ENCODE measurements at places on chromosomes 2 and 18.

DNA sequence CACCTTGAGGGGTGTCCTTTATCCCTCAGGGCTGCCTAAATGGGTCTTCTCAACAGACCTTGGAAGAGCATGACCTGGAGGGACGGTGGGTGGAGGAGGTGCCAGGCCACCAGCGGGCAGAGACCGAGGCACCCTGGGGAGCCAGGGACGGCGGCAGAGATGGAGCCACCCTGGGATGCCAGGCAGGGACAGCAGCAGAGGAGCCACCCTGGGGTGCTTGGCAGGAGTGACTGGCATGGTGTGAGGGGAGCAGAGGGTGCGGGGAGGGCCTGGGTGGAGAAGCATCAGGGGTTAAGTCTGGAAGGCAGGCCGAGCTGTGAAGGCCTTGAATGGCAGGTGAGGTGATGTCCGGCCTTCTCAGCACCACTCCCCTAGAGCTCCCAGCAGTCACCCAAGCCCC, 56.1 kb downstream of the CIB4 start:
- no peak for DNase-seq

DNA sequence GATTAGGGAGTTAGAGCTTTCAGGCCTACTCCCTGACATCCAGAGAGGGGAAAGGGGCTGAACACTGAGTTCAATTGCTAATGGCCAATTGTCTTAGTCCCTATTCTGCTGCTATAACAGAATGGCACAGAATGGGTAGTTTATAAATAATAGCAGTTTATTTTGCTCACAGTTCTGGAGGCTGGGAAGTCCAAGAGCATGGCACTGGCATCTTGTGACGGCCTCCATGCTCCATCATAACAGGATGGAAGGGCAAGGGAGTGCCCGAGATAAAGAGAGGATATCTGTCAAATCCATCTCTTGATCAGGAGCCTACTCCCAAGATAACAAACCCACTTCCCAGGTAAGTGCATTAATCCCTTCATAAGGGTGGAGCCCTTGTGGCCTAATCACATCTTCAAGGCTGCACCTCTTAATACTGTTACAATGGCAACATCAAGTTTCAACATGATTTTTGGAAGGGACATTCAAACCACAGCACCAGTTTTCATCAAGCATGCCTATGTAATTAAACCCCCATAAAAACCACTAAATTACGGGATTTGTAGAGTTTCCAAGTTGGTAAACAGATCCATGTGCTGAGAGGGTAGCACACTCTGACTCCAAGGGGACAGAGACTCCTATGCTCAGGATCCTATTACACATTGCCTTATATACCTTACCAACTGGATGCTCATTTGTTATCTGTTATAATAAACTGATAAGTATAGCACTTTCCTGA, 44.6 kb downstream of the BAZ2B start:
- no peak for DNase-seq

GRCh38 chr2:208929139-208929864, 494.5 kb upstream of the MAP2 start:
- peak; percentile 3 for DNase-seq

GRCh38 chr2:80592106-80592505, 287.6 kb upstream of the LRRTM1 start:
- no peak for DNase-seq

DNA sequence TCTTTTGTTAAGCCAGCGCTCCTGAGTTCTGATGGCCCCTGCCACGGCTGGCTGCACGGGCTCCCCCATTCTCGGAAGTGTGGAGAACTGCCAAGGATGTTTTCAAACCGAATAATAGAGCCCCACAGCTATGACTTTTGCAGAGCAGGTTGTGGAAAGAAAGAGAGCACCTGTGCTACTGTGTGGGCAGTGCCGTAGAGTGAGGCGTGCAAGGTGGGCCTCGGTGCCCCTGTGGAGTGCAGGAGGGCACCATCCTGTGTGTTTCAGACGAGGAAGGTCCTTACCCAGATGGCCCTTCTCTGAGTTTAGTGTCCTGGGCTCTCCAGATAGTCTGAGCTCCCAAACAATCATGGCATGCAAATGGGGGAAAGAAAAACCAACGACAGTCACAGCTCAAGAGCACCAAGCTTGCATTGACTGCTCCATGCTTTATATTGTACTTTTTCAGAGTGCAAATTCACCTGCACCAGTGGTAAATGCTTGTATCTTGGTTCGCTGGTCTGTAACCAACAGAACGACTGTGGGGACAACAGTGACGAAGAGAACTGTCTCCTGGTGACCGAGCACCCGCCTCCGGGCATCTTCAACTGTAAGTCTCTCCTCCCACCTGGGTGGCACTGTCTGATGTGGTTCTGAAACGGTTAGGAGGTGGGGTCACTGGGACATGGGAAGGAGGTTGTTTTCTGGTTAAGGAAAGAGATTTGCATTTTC, 219.4 kb downstream of the LDLRAD4 start:
- no peak for DNase-seq

GRCh38 chr2:42139101-42139500, 30.1 kb upstream of the EML4 start:
- DNase-seq = peak; percentile 21

- DNase-seq = peak; percentile 66
These were observed 1.4 kb downstream of the ITPRID2 start for GRCh38 chr2:181892799-181893435.

- DNase-seq = peak; percentile 83
These were observed 4.2 kb downstream of the TTC27 start for GRCh38 chr2:32632089-32632488.

- no peak for DNase-seq
These were observed 59.7 kb upstream of the PHLPP1 start for GRCh38 chr18:62655520-62656219.

DNA sequence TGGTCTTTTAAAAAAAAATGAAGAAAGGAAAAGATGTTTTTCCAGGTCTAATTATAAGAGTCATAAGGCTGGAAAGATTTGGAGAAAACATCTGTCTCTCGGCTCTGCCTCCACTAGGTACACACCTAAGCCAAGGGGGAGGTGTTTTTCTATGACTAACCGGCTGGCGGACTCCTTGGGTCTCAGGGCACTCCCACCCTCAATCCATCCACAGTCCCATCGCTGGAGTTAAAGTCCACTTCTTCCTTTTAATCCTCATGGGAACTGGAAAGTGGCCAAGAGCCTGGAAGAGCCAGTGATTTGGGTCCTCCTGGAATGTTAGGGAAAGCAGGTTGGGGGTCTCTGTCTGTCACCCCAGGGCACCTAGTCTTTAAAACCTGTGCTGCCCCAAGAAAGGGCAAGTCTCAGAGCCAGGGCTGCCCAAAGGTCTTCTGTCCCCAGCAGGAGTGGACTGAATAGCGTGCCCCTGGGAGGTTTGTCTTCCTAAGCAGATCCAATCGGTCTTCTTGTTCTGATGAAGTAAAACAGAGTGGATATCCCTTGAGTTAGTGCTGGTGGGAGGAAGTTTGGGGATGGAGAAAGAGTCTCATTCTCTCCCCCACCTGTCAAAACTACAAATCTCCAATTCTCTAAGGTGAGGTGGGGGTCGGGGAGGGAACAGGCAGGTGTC, 66.4 kb downstream of the MCFD2 start:
- peak; percentile 28 for DNase-seq

- DNase-seq = peak; percentile 24
These were observed 53.6 kb upstream of the HNMT start for GRCh38 chr2:137910641-137911040.

- DNase-seq = no peak
These were observed 208.0 kb downstream of the TDRD15 start for GRCh38 chr2:21331625-21332370.

- no peak for DNase-seq
These were observed 133.5 kb downstream of the SPTBN1 start for GRCh38 chr2:54589340-54590215.

- no peak for DNase-seq
These were observed 1061.5 kb downstream of the TDRD15 start for GRCh38 chr2:22185251-22185650.

- no peak for DNase-seq
These were observed 51.5 kb downstream of the PLEKHB2 start for GRCh38 chr2:131156452-131157149.

GRCh38 chr18:58476516-58477256, 152.2 kb downstream of the ALPK2 start:
- DNase-seq = no peak

DNA sequence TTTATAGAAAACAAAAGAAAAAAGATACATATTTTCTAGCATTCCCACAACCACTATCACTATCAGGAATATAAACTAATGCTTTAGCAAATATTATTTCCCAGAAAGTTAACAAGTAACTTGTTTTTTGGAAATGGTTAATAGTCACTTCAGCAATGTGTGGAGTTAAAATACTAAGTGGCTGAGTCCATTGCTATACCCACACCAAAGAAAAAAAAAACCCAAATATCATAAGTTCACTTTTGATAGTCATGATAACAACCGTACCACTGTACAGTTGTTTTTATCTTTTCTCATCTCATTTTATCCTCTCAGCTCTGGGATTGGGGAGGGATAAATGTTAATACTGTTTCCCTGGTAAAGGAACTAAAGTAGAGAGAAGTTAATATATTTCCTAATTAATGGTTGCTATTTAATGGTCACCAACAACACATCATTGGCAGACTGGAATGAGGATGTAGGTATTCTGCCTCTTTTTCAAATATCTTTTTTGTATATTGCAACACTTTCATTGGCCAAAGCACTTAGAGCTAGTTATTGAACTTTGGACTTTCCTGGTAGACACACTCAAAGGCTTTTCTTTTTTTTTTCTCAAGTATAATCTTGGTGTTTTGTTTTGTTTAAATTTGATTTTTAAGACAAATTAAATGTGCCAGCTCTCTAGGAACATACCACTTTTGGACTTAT, 18.4 kb upstream of the KANSL1L start:
- DNase-seq = no peak

DNA sequence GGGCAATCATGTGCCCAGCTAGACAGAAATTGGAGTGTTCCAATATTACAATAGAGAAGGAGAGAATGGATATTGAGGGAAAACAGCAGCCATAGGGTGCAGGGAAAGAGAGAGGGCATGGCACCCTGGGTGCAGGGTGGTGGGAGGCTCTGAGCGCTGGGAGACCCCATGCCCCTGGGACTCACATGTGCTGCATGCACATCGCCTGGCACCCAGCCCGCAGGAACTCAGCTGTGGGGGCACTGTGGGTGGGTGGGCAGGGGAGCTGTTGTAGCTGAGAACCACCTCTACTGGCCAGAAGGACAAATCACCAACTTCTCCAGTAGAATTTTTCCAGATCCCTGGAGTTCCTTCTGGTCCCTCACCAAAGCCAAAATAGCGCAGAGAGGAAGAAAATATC, 7.2 kb upstream of the NEURL3 start:
- no peak for DNase-seq

- peak; percentile 87 for DNase-seq
These were observed 166.7 kb downstream of the MCFD2 start for GRCh38 chr2:46748735-46749531.

DNA sequence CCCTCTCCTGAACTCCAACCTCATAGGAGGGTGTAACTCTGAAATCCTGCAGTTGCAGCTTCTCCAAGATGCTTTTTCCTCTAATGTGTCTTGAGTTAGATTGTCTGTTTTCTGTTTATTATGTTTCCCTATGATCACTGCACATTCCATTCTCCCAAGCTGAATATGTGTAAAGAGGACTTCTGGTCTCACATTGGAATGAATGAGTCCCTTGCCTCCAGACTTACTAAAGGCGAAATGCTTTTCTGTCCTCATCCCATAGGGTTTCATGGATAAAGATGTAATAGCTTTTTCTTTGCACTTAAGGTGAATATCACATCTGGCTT, 35.5 kb upstream of the CYP27A1 start:
- no peak for DNase-seq

DNA sequence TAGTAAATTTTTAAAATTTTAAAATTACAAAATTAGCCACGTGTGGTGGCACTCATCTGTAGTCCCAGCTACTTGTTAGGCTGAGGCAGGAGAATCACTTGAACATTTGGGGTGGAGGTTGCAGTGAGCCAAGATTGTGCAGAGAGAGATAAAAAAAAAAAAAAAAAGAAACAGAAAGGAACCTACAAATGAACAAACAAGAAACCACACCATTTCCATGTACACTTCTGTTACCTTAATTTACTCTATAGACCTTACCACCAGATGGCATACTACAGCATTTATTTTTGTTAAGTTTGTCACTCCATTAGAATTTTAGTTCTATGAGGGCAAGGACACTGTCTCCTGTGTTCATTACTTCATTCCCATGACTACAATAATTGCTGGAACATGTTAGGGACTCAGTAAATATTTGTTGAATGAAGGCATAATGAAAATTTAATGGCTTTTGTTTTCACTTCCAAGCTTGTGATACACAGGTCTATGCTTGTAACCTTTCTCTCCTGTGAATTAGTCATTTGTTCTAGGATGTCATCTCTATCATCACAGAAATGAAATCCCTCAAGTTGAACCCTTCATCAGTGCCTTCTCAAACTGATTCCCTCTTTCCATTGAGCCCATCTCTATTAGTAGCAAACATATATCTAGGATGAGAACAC, 76.0 kb downstream of the ARHGAP15 start:
- peak; percentile 5 for DNase-seq

DNA sequence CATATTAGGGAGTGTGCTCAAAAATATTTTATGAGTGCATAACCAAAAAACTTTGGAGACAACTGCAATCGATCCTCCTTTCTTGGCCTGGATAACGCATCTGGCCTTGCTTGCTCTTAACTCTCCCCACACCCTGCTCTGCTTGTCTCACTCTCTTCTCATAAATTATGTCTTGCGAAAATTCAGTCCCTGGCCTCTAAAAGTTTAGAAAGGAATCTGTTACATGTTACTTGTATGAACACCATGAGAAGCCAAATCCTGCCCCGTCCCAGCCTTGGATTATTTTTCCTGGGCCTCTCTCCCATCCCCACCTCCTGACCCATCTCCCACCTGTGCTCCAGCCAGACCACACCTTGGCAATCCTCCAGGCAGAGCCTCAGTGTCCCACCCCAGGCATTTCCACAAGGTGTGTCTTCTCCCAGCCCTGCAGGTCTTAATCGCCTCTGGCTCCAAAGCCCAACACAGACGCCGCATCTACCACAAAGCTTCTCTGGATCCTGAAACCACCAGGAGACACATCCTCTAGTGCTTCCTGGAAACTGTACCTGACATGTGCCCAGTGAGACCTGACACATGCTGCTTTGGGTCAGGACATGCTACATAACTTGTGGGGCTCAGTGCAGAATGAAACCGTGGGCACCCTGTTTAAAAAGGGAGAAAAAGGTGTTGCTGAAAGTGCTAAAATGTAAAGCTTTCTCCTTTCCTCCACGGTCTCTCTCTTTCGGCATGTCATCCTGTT, 99.6 kb upstream of the ST3GAL5 start:
- DNase-seq = no peak

DNA sequence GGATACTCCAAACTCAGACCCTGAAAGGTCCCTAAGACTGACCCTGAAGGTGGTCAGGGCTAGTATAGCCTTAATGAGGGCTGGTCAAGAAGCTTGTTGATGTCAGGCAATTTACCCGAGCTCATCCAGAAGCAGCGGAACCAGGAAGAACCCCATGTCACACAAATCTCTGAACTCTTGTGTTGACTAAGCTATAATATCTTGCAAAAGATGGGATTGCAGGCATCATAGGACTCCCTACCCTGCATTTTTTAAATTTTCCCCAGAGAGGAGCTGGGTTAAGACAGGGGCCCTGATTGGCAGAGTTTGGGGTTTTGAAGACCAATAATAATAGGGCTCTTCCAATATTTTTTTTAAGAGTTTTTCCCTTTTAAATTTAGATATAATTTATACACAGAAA, 2.0 kb upstream of the PLEKHB2 start:
- DNase-seq = no peak

Data from iris pigment epithelial cell (primary cell).